ENCODE measurements at places on chromosomes 1 and 21. TPM values are rescaled to one million over a fixed set of nuclear protein-coding genes. Genes with fewer than 3 reads are reported as not detected.

Gene HSPG2
- total RNA-seq, result 55.7 TPM

DNA sequence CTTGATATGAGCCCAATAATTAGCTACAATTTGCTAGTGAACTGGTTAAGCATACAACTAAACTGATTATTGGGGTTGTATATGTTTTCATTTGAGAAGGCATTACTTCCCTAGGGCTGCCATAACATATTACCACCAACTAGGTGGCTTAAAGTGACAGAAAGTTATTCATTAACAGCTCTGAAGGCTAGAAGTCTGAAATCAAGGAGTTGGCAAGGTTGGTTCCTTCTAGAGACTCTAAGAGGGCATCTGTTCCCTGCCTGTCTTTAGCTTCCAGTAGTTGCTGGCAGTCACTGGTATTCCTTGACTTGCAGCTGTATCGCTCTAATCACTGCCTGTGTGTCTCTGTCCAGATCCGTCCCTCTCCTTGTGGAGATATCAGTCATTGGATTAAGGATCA is 86.3 kb downstream of the LHX9 start:
- no peak for DNase-seq

GRCh38 chr1:201042779-201043461 is 19.4 kb upstream of the KIF21B start:
- peak; percentile 65 for DNase-seq

- DNase-seq, result no peak
Observed at GRCh38 chr1:27600498-27601175, 3.3 kb downstream of the AHDC1 start.

- DNase-seq, result no peak
Observed at GRCh38 chr1:152582647-152583046, 2.3 kb upstream of the LCE3D start.

Gene OR6K3
- total RNA-seq, result not detected

Gene ASCL5
- 0.15 TPM for total RNA-seq

Gene PTPN7
- total RNA-seq, result 0.76 TPM

Gene TTLL7
- total RNA-seq, result 21.2 TPM

Gene CFHR5
- not detected for total RNA-seq

DNA sequence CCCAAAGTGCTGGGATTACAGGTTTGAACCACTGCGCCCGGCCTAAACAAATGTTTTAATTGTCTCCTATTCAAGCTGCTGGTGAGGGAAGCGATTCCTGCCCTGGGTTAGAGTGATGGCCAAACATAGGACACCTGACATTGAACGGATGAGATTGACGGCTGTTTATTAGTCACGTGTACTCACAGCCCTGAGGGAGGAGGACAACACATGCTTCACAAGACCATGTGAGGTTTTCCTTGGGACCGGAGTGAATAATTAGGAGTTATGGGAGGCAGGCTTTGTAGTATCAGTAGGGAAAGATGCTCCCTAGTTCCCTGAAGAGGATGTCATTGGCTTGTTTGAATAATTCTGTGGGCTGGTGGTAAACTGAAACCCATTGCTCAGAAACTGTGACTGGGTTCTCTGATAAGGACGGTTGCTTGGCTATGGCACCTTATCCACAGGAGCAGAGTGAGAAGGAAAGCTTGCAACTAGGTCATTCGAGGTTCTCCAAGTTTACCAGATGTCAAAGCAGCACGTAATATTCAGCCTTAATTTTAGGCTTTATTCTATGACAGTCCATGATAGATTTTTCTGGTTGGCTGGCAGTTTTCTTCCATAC is 245.8 kb downstream of the PLA2G4A start:
- DNase-seq, result no peak
